ENCODE measurements at places on chromosomes 12 and 14.

GRCh38 chr14:54864526-54864925 is 38.1 kb downstream of the GCH1 start:
- DNase-seq = no peak

DNA sequence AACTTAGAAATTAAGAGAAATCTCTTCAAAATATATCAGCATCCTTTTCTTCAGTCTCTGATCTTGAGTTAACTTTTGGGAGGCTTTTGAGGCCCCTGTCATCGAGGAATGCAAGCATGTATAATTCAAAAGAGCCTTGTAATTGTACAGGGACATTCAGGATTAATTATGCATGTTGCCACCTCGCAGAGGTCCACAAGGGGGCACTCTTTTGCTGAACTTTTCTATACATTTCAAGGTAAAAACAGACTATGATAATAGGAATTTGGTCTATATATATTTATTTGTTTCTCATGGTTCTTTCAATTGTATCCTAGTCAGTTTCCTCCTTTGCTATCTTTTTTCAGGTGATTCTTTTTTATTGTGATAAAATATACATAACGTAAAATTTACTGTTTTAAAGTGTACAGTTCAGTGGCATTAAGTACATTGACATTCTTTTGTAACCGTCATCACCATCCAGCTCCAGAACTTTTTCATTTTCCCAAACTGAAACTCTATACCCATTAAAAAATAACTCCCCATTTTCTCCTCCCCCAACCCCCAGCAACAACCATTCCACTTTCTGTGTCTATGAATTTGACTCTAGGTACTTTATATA is 47.0 kb upstream of the SLC2A13 start:
- peak; percentile 10 for DNase-seq

- DNase-seq = no peak
Measured at GRCh38 chr14:60723116-60723906, 840 bp downstream of the SIX4 start.

DNA sequence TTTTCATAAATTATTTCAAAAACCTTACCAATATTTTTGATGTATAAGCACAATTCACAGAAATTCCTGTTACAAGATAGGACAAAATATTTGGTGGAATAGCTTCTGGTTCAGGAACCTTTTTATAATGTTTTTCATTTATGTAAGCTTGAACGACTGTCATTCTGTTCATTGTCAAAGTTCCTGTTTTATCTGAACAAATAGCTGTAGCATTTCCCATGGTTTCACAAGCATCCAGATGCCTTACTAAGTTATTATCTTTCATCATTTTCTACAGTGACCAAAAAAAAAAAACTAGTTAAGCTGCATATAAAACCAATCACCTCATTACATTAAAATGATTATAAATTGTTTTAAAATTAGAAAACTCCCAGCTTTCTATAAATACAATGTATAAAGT is 87.1 kb downstream of the ATP2B1 start:
- DNase-seq = no peak

- DNase-seq = no peak
Measured at GRCh38 chr12:76462668-76463224, 96.8 kb downstream of the OSBPL8 start.

GRCh38 chr14:79515158-79515557 is 696.1 kb downstream of the DIO2 start:
- DNase-seq = no peak
